ENCODE measurements at places on chromosomes 12 and 14. TPM values are rescaled to one million over a fixed set of nuclear protein-coding genes. Genes with fewer than 3 reads are reported as not detected.

The GARIN6 gene
- polyA plus RNA-seq: not detected

GRCh38 chr14:94346841-94347240, 23.7 kb upstream of the SERPINA6 start:
- no peak for DNase-seq
- no peaks in the 10 kb centered on the region for H3K36me3 ChIP-seq
- H3K4me1 ChIP-seq: peaks cover 2% of the 10 kb centered on the region

GRCh38 chr14:56491299-56492285, 88.0 kb upstream of the TMEM260 start:
- DNase-seq: no peak
- H3K36me3 ChIP-seq: no peaks in the 10 kb centered on the region
- no peaks in the 10 kb centered on the region for H3K27me3 ChIP-seq
- H3K4me1 ChIP-seq: peaks cover 15% of the 10 kb centered on the region
- H3K27ac ChIP-seq: no peak overlapping the region
- H3K4me3 ChIP-seq: no peak overlapping the region

DNA sequence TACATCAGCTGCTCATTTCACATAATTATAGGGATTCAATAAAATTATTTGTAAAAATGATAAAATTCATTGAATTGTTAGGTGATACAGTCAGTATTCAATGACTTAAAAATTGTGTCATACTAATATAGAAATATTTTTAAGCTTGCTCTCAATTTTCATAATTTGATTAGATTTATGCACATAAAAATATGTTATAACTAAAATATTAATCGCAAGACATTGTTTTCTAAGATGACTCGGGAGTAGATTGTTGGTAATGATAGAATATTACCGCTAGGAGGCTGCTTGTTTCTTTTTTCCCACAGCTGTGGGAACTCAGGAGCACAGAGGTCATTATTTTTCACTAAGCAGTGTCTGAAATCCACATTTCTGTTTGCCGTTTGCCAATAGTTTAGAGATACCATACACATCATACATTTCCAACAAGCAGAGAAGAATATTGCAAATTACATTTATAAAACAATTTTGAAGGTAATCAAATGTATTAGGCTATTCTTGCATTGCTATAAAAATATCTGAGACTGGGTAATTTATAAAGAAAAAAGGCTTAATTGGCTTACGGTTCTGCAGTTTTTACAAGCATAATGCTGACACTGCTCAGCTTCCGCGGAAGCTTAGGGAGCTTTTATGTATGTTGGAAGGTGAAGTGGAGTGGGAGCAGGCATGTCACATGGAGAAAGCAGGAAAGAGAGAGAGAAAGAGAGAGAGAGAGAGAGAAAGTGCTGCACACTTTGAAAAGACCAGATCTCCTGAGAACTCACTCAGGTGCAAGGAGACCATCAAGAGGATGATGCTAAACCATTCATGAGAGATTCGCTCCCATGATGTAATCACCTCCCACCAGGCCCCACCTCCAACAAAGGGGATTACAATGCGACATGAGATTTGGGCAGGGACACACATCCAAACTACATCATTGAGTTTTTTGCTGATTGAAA, 9.2 kb downstream of the CD69 start:
- H3K36me3 ChIP-seq: peaks cover 18% of the 10 kb centered on the region
- no peak for DNase-seq
- H3K27me3 ChIP-seq: no peaks in the 10 kb centered on the region
- H3K4me1 ChIP-seq: peaks cover 16% of the 10 kb centered on the region

The EPYC gene
- not detected for polyA plus RNA-seq

GRCh38 chr12:117521867-117522266, 160.4 kb upstream of the NOS1 start:
- peaks cover 4% of the 10 kb centered on the region for H3K27me3 ChIP-seq
- no peaks in the 10 kb centered on the region for H3K36me3 ChIP-seq
- H3K4me3 ChIP-seq: no peak overlapping the region
- H3K4me1 ChIP-seq: no peaks in the 10 kb centered on the region
- DNase-seq: no peak

DNA sequence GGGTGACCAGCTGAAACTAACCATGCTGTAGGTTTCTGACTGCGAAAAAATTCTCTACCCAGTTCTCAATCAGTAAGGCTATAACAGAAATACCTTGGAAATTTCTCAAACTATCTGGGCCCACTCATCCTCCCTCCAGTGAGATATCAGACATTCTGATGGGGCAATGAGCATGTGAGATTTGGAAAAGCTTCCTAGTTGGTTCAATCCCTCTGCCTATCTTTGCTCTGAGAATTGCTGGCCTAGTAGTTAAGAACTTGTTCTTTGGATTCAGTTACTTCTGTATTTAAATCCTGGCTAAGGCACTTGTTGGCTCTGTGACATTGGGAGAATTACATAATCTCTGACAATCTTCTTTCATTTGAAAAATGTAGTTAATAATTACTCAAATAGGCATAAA, 119.4 kb downstream of the SLC15A5 start:
- H3K27me3 ChIP-seq: no peaks in the 10 kb centered on the region
- H3K36me3 ChIP-seq: no peaks in the 10 kb centered on the region
- H3K4me3 ChIP-seq: no peak overlapping the region
- H3K27ac ChIP-seq: no peak overlapping the region
- DNase-seq: no peak

DNA sequence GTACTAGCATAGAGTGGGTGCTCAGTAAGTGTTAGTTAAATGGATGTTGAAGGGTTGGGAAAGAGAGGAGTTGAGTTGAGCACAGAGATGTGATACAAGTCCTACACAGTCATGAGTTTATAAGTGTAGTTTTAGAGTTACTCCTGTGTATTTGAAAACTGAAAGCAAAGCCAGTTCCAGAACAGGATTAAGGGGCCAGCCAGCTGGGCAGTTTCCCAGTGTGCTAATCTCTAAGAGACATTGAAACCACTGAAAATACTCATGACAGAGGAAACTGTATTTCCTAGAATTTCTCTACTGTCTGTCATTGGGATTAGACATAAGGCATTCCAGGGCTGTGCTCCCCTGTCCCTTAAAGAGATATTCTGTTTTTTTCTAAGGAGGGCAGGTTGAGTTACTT, 101.0 kb downstream of the DERA start:
- H3K27ac ChIP-seq: no peak overlapping the region
- no peaks in the 10 kb centered on the region for H3K27me3 ChIP-seq
- H3K4me1 ChIP-seq: peaks cover 9% of the 10 kb centered on the region
- no peak overlapping the region for H3K4me3 ChIP-seq
- no peak for DNase-seq
- peaks cover 67% of the 10 kb centered on the region for H3K36me3 ChIP-seq

All from naive thymus-derived CD8-positive, alpha-beta T cell (primary cell).